ENCODE measurements at places on chromosomes 12 and 14.

GRCh38 chr12:108875682-108876361, 4.1 kb upstream of the DAO start:
- DNase-seq = no peak

- DNase-seq = no peak
Observed at GRCh38 chr12:29750131-29750927, 33.4 kb downstream of the TMTC1 start.

- DNase-seq = no peak
Observed at GRCh38 chr12:120791669-120792176, 66.1 kb downstream of the ACADS start.

GRCh38 chr12:98559666-98560065, 33.8 kb upstream of the SLC25A3 start:
- DNase-seq = no peak

DNA sequence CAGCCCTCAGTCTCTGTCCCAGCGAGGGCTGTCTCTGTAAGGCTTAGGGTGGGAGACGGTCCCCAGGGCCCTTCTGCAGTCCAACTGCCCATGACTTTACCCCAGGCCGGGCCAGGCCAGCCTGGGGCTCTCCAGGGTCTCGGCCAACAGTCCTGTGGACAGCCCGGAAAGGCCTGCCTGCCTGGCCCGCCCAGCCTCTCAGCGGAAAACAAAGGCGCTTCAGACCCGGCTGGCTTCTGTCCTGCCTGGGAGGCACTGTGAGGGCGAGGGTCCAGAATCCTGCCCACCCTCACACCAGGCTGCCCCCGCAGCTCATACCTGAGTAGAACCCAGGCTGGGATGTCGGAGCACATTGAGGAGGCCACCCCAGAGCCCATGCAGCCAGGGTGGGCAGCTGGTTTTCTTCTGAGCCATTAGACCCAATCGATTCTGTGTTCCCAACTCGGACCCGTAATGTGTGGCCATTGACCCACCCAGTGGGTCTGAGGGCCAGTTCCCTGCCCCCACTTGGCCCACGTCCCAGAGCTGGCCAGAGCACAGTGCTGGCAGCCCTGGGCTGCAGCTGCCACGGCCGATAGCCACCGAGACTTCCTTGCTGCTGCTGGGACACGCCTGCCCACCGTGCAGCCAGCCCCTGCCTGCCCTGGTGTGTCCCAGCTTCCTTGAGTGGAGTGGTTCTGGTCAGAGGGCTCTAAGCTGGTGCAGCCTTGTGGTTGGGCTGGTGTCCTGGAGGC, 1.6 kb downstream of the CRIP2 start:
- no peak for DNase-seq

- DNase-seq = no peak
Observed at GRCh38 chr14:77063571-77064171, 34.4 kb upstream of the CIPC start.

DNA sequence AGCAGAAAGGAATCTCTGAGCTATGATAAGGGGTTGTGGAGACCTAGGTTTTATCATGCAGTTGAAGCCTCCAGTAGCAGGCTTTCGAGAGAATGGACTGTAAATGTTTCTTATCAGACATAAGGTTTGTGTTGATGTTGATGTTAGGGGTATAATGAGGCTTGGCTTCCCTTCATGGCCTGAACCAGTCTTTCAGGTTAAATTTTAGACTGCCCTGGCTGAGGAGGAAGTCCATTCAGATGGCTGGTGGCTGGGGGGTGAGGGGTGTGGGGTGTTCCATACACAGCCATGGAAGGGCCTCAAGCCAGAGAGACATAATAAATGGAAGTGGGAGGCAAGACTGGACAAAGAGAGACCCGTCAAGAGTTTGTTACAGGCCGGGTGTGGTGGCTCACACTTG, 65.1 kb downstream of the IRF2BPL start:
- DNase-seq = no peak

DNA sequence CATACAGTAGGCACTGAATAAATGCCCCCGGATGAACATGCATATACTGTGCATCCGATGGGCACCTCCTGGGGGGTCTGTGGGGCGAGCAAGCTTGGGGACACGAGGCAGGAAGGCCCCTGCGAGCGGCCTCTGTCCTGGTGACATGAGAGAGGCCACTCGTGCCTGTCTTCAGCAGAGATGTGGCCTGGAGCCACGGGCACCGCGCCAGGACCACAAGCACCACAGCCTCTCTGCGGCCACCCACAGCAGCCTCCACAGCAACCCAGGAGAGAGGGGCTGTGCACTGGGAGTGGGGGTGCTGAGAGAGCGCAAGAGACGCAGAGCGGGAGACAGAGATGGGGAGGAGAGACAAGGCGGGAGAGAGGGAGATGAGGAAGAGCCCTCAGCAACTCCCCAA, 118.5 kb downstream of the RFLNA start:
- DNase-seq = no peak

- peak; percentile 59 for DNase-seq
Observed at GRCh38 chr12:3129301-3130056, 52.3 kb downstream of the TSPAN9 start.

DNA sequence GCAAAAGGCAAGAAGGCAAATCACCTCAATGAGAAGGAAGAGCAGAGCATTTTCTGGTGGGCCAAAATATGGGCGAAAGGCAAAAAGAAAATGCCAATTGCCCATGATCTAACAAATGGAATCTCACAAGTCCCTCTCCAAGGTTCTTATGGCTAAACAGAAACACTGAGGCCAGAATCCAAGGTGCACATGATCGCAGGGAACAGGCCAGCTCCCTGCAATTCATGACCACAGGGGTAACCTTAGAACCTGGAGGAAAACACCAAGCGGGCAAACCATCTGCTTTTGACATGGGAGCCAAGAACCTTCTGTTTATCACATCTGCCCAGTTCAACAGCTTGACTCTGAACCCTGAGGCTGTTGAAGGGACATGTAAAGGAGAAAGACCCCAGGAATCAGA, 60.0 kb downstream of the NT5DC3 start:
- no peak for DNase-seq

DNA sequence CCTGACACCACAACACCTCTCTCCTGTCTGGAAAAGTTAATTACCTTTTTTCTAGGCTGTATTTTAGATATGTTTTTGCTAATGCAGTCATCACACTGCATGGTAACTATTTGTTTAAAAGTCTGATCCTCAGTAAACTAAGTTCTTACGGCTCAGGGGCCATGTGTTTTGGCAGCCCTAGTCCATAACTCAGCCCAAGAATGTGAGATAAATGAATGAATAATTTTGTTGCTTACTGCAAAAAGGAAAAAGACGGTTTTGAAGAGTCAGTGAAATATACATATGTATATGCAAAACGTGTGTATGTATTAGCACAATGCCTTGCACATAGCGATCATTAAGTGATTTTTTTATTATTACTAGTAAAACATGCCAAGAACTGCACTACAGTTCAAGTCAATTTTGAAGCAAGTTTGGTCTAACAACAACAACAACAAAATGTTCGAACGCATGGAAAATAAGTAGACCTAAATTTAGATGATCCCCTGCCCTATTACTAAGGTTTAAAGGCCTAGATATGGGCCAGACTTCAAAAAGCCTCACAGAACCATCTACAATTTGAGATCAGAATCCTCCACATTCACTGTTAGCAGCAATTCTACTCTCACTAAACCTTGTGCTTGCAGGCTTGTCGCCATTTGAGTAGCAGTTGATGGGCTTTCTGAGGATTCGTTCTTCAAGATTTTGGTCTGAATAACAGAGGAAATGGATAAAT, 140.0 kb downstream of the NDUFA12 start:
- DNase-seq = no peak

DNA sequence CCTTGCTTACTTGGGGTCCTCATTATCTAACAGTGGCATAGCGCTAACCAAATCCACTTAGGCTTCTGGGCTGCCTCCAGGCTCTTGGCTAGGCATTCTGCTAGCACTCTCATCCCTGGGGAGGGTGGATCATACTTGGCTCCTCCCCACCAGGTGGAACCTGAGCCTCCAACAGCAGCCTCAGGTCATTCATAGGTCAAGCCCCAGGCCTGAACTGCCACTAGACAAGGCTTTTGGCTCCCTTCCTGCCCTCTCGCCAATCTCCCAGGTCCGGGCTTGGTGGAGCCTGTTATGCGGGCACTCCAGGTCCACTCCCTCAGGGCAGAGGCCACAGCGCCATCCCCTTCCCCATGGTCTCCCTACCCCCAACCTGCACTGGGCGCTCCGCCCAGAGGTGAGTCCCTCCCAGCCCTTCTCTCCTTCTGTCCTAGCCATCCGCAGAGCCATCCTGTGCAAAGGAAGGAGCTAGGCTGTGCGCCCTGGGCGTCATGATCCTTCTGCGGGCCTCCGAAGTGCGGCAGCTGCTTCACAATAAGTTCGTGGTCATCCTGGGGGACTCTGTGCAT, 154.9 kb upstream of the AMIGO2 start:
- no peak for DNase-seq

GRCh38 chr12:32264961-32265360, 134.4 kb upstream of the FGD4 start:
- DNase-seq = no peak

DNA sequence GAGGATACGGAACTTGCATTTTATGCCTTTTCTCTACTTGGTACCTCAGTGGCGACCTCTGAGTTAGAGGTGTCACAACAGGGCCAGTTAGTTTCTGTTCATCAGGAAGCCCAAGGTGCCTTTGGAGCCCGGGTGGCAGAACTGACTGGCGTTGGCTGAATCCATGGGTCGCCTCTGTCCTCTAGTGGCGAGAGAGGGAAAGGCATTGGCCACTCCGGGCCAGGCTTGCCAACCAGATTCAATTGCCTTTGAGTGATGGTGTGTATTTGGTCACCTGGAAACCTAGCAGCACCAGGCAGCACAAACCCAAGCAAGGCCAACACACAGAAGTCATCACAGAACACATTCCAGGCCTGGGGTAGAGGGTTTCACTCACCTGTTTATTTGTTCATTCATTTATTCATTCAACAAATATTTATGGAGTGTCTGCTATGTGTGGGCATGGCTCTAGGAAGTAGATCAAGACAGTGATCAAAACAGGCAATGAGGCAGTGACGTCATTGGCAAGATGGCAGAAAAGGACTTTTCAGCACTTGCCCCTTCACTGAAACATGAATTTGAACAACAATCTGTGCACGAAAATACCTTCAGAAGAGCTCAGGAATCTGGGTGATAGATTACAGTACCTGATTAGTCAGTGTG, 40.5 kb upstream of the KCNA5 start:
- peak; percentile 62 for DNase-seq

GRCh38 chr12:49635656-49636055, 12.3 kb downstream of the PRPF40B start:
- no peak for DNase-seq

DNA sequence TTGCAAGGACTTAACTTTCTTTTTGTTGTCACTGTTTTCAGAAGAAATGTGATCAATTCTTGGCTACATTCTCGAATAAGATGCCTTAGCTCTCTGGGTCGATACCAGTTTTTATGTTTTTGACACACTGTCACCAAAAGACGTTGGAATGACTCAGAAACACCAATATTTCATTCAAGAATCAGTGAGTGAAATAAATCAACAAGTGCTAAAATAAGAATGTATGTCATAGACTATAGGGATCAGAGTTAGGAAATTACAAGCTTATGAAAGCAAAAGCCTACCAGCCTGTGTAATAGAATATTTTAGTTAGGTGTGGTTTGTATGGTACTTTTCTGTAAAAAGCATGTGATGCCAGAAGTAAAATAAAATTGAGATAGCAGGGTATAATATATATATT, 17.8 kb downstream of the PPHLN1 start:
- DNase-seq = no peak

GRCh38 chr12:64824500-64825142, at the start of gene TBC1D30:
Gene TBC1D30 (plus strand): TSS chr12:64824647. CDS start chr12:64824880, 233 bp downstream.
- DNase-seq = peak; percentile 23

DNA sequence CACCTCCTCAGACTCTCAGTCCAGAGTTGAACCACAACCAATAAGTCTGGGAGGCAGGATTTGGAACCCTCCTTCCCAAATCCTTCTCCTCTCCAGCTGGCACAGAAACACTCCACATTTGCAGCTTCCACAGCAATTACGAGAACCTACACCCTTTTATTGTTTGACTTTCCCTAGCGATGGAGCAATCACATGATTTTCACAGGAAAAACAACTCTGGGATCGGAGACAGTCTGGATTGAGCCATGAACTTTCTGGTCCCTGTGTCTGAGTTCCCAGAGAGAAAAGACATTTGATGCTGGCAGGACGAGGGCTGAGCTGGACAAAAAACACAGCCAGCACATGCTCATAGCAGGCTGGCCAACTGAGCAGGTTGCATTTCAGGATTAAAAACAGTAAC, 49.0 kb upstream of the STON2 start:
- DNase-seq = no peak

GRCh38 chr12:6199531-6200255, 507 bp upstream of the CD9 start:
- no peak for DNase-seq

GRCh38 chr12:128338386-128339125, 71.6 kb downstream of the TMEM132C start:
- no peak for DNase-seq

DNA sequence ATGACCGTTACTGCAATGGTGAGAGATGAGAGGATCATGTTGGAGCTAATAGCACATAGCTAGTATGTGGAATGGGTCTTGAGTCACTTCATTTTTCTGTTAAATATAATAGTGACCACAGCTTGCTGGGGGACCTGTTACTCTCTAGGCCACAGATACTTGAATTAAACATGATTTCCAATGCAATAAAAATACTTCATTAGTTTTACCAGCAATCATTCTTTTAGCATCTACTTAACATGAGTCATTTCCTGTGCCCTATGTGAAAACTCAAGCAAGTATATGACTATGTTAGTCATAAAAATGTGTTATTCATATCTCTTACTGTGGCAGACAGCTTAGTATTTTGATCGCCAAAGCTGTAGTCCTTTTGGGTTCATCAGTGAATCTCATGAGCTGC, 798.8 kb downstream of the SLC16A7 start:
- DNase-seq = no peak

- DNase-seq = no peak
Observed at GRCh38 chr14:31941487-31941886, 135.6 kb upstream of the ARHGAP5 start.

DNA sequence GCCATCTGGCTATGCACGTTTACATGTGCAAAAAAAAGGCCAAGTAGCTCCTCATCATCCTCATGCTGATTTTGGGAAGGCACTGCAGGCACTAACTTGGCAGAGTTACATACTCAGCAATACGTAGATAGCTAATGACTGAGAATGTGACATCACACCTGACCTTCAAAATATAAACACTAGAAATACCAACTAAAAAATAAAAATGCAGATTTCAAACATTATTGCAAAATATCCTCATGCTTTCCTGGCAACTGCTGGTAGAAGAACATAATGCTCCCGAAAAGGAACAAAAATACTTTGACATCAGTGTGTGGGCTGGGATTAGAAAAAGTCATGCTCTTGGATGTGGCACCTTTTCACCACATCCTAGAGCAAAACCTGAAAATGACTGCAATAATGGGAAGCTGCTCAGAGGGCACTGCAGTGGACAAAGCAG, 153.2 kb upstream of the ABCD2 start:
- DNase-seq = no peak

Data from T-helper 2 cell (primary cell).